Cardiac muscle cell (in vitro differentiated cells and primary cell): ENCODE measurements at places on chromosomes 16 and 17. TPM values are rescaled to one million over a fixed set of nuclear protein-coding genes. Genes with fewer than 3 reads are reported as not detected.

DNA sequence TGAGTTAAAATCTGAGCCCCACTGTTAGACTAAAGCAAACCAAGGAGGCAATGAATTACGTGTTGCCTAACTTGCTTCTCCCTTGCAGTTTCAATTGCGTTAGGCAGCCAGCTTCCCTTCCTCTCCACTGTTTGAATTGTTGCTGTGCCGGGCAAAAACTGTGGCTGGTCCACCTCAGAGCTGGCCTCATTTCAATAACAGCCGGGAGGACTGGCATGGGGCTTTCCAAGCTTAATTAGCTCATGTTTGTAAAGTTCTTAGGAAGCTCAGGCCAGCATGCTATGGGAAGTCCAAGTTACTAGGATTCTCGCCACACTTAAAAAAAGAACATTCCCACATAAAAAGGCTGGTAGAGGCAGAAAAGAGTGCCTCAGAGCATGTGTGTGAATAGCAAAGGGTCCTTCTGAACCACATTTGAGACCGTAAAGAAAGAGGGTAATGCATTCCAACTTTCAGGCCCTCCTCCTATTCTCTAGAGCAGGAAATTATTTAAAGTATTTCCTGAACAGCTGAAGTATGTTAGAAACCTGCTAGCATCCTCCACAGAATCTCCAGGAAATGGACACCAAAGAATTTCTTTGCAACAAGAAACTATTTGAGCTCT lies 79.0 kb upstream of the SMURF2 start:
- H3K4me1 ChIP-seq = no peaks in the 10 kb centered on the region
- peak; percentile 69 for DNase-seq
- H3K27me3 ChIP-seq = no peaks in the 10 kb centered on the region
- no peak overlapping the region for H3K27ac ChIP-seq
- H3K4me3 ChIP-seq = no peak overlapping the region
- H3K36me3 ChIP-seq = no peaks in the 10 kb centered on the region

DNA sequence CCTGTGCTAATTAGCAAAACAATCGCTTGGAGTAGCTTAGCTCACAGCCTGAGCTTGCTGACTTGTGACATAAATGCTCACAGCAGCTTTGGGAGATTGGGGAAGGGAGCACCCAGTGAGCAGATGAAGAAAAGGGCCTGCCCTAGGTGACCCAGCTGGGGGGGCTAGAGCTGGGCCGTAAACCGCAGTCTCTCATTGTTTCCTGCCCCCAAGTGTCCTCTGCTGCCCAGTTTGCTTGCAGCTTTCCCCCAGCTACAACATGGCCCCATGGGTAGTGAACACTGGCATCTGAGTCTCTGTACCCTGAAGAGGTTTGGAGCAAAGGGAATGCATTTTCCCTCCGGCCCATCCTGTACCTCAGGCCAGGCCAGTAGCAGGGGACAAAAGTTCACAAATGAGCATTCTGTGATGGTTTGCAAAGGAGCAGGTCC lies 349.4 kb downstream of the SLC39A11 start:
- no peaks in the 10 kb centered on the region for H3K4me1 ChIP-seq
- H3K27ac ChIP-seq = no peak overlapping the region
- H3K36me3 ChIP-seq = no peaks in the 10 kb centered on the region

DNA sequence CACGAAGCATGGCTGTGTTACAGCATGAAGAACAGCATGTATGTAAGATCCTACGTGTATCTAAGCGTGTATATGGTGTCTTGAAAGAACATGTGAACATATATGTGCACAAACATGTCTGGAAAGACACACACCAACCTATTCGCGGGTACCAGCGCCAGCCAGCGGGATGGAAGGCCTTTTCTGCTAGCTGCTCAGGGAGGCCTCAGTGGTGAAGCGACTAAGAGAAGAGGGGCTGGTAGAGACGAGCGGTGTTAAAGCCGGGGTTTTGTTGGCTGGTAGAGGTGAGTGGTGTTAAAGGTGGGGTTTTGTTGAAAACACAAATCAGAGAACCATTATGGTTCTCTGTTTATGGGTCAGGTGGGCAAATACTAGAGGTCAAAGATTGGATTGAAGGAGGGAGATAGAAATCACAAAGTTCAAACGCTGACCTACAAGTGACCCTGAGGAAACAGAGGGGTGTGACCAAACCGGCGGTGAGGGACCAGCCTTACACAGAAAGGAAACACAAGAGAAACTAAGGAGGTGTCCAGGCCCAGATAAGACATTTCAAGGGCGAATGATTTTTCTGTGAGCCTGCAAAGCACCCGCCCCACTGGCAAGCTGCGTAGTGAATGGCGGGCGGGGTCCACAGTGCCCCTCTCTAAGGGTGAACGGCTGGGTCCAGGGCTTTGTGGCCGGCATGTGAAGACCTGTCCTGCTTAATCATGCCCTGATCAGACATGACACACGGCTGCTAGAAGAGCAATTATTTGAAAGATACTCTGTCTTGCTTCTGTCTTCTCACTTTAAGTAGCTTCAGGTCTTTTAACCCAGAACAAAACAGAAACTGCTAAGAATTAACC lies 8.1 kb downstream of the ZCCHC14 start:
- peaks cover 28% of the 10 kb centered on the region for H3K4me1 ChIP-seq
- no peaks in the 10 kb centered on the region for H3K36me3 ChIP-seq
- peak overlapping the region; percentile 75 for H3K27ac ChIP-seq
- no peak overlapping the region for H3K4me3 ChIP-seq
- H3K27me3 ChIP-seq = no peaks in the 10 kb centered on the region

DNA sequence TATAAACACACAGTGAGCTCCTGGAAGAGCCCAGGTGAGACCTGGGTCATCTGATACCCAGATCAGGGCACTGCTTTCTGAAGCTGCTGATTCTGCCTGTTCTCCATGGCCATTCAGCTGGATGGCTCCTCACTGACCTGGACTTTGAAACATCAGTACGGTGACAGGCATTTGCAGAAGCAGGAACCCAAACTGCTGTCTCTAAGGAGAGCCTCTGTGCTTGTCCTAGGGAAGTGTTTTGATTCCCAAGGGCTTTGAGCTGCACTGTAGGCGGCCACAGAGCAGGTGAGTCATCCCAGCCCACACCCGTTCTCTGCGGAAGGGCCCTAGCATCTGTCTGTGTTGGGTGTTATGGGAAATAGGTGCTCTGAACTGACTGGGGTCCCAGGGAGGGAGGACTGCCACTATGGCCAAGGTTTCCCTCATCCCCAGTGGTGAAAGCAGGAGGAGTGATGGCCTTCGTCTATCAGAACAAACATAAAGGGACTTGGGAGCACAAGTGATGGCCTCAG lies 60.7 kb upstream of the ADCY9 start:
- H3K27ac ChIP-seq = no peak overlapping the region
- H3K27me3 ChIP-seq = no peaks in the 10 kb centered on the region
- DNase-seq = peak; percentile 35
- peaks cover 3% of the 10 kb centered on the region for H3K4me1 ChIP-seq
- no peak overlapping the region for H3K4me3 ChIP-seq
- no peaks in the 10 kb centered on the region for H3K36me3 ChIP-seq

- H3K27ac ChIP-seq = no peak overlapping the region
- H3K27me3 ChIP-seq = no peaks in the 10 kb centered on the region
- H3K4me3 ChIP-seq = no peak overlapping the region
- peaks cover 9% of the 10 kb centered on the region for H3K4me1 ChIP-seq
- H3K36me3 ChIP-seq = peaks cover 44% of the 10 kb centered on the region
- no peak for DNase-seq
Measured at GRCh38 chr16:11682655-11683096, 14.4 kb downstream of the SNN start.

- no peak for DNase-seq
- H3K4me1 ChIP-seq = no peaks in the 10 kb centered on the region
- no peak overlapping the region for H3K27ac ChIP-seq
- H3K27me3 ChIP-seq = peaks cover 3% of the 10 kb centered on the region
- no peaks in the 10 kb centered on the region for H3K36me3 ChIP-seq
Measured at GRCh38 chr17:60110586-60110985, 31.9 kb upstream of the HEATR6 start.

DNA sequence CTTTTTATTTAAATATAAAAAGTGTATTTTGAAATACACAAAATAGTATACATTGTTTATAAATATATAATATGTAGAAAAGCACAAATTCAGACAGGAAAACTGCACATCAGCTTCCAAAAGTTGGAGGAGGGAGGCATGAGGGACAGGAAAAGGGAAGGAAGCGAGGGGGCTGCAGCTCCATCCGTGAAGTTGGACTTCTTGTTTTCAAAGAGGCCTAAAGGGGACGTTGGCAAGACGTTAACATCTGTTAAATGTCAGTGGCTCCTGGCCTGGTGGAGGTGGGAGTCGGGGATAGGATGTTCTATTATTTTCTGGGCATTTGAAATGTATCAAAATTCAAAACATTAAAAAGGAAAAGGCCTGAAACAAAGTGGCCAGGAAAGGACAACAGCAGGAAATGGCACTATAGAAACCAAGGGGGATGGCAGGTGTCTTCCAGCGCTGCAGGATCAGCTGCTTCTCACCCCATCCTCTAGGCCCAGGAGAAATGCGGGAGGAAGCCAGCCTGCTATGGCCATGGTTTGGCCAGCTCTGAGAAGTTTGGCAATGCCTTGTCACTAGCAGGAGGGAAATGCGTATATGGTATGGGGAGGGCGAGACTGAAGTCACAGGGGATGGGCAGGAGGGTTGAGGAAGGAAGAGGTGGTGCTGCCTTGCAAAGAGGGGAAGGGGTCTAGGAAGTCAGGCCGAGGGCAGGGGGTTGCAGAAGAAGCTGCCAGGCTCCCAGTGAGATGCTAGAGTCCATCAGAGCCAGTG lies 6.4 kb downstream of the CMTM2 start:
- H3K36me3 ChIP-seq = no peaks in the 10 kb centered on the region
- DNase-seq = no peak
- peaks cover 3% of the 10 kb centered on the region for H3K4me1 ChIP-seq
- no peak overlapping the region for H3K4me3 ChIP-seq
- H3K27me3 ChIP-seq = peaks cover 5% of the 10 kb centered on the region
- H3K27ac ChIP-seq = no peak overlapping the region

SHISA9 gene
- not detected in 2 replicates for polyA plus RNA-seq

C16orf89 gene
- polyA plus RNA-seq = 0.62 TPM in 1 of 2 replicates, not detected in the other

MYH2 gene
- 0.35 TPM in 1 of 2 replicates, not detected in the other for polyA plus RNA-seq

ABCC12 gene
- not detected in 2 replicates for polyA plus RNA-seq

SEZ6L2 gene
- 5.8 and 10.3 TPM in 2 replicates for polyA plus RNA-seq

PRAC2 gene
- polyA plus RNA-seq = not detected in 2 replicates

CTF1 gene
- 14.0 and 23.4 TPM in 2 replicates for polyA plus RNA-seq
